Activated CD4-positive, alpha-beta memory T cell treated with anti-CD3 and anti-CD28 coated beads for 36 hours (primary cell): ENCODE measurements at places on chromosomes 16 and 17.
A peak's percentile ranks its signal among the peaks of the same experiment; 100 is the strongest.

DNA sequence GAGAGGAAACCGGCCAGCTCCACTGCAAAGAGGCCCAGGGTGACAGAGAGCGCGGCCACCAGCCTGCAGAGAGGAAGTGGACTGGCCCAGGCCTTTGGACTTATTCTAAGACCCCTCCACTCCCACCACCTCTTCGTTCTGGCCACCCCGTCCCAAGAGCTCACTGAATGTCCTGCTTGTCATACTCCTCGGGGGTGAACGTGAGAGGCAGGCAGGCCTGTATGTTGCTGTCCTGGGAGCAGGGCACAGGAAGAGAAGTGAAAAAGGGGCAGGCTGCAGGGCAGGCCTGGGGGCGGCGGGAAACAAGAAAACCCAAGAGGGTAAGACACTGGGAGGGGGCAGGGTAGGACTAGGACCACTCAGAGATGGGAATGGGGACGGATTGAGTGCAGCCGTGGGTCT lies 384 bp downstream of the TMEM107 start:
- no peak for DNase-seq

DNA sequence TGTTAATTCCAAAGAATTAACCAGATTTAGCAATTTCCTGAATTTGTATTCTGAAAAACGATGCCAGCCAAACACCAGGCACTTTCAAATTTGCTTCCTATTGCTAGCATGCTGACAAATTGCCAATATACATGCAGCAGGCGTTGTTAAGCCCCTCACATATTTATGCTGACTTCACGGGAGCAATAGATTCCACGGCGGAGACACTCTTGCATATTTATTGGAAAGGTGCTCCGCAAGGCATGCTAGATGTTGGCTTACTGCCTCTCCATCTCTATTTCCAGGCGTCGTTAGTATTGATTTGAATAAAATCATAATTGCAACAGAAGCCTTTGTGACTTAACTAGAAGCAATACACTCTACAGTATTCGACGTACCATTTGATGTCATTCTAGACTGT lies 211.0 kb upstream of the IRX5 start:
- no peak for DNase-seq

DNA sequence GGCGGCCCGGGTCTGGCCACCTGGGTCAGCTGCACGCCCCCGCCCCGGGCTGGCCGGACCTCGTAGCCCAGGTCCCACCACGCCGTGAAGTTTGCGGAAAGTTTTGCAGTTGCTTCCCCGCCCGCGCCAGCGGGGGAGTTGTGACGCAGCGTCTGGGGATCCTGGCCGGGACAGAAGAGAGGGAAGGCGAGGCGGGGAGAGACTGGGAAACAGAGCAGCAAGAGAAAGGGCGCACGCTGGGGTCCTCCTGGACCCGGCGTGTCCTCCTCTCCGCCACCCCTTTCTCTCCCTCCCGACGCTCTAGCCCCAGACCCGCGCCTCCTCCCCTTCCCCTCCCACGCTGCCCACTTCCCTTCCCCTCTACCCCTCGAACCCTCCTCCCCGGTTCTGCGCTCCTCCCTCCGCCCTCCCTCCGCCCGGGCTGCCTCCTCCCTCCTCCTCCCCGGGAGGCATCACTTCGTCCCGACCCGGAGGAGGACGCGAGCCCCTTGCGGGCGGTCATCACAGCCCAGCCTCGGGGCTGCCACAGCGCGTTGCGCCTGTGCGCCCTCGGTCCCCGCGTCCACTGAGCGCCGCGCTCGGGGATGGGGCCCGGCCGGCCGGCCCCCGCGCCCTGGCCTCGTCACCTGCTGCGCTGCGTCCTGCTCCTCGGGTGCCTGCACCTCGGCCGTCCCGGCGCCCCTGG lies at the start of gene MRC2:
Gene MRC2 (plus strand): TSS at position 452 of the 685 bp plus-strand sequence. CDS start 133 bp downstream, at position 585.
- peak; percentile 63 for DNase-seq

DNA sequence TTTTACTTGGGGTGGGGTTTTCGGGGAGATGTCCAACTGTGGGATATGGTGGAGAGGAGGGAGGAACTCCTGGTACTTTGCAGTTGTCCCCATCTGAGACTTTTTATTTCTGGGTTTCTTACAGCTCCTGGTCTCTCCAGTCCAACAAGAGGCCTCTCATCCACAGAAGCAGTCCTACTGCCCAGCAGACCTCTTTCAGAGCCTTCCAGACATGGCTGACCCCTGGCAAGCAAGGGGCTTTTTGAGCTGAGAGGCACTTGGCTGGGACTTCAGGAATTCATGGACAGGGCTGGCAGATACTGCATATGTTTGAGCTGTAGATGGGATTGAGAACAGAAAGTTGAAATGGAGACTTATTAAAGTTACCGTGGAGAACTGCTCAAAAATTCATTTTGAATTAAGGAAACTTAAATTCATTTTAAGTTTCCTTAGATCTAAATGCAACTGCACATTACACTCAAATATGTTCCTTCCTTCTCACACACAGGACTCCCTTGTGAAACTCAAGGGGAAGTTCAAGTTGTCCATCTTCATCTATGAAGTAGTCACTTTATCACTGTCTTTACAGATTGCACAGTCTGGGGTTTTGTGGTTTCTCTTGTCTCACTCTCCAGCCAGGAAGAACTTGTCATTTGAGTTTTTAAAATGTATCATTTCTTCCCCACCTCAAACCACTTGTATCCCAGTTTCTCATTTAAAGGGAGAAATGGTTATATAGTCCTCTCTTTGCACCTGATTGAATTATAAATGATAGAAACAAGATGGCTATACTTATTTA lies 1.1 kb downstream of the LASP1NB start:
- DNase-seq = no peak

- no peak for DNase-seq
These were observed 17.9 kb downstream of the PSME3IP1 start for GRCh38 chr16:57167953-57168352.

GRCh38 chr16:70600730-70601129 lies 45.6 kb upstream of the IL34 start:
- DNase-seq = no peak

- DNase-seq = no peak
These were observed 30.8 kb upstream of the ABCA5 start for GRCh38 chr17:69357701-69358100.

DNA sequence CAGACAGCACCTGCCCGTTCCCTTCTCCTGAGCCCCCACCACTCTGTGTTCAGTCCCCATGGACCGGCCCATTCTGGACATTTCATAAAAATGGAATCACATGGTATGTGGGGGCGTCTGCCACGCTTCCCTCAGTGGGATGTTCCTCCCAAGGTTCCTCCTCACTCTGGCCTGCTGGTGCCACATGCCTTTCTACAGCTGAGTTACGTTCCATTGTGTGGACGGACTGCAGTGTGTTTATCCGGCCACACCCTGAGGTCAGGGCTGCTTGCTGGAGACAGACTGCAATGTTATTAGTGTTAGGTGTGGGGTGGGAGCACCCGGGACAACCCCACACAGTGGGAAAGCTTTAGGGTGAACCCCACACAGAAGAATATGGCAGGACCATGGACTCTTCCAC lies 5.9 kb upstream of the AATK start:
- DNase-seq = no peak

- no peak for DNase-seq
These were observed 24.5 kb upstream of the NKD1 start for GRCh38 chr16:50523710-50524109.

DNA sequence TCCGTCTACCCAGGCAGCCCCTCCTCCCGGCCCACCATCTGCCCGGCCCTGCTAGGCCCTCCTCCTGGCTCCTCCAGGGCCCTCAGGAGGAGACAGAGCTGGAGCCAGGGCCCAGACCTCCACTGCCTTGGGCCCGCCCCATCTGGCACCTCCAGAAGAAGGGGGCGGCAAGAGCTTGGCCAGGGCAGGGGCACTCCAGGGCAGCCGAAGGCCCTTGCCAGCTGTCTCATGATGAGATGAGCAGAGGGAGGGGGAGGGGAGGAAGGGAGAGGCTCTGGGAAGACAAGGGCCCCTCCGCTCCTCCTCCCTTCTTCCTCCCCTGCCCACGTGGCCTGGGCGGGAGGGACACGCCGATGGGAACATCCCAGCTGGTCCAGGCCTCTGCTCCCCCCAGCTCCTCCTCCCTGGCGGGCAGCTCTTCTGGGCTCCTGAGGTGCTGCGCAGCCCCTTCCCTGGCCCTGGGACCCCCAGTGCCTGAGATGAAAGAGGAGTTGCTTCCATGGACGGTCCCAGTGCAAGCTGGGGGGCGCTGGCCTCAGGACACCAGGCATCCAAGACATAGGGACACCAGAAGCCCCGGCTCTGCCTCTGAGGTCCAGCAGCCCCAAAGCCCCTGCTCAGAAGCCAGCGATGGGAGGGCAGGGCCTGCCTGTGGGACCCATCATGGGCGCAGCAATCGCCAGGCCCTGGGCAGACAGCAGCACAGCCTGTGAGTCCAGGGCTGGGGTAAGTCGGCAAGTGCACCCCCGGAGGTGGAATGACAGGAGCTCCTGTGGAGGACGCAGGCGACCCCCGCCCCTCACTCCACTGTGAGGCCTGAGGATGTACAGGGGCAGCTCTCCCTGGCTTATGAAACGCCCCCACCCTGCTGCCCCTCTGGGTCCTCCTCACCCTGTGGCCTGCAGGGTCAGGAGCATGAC lies 23.6 kb upstream of the ENPP7 start:
- DNase-seq = no peak

- peak; percentile 62 for DNase-seq
These were observed 591 bp downstream of the PSMD7 start for GRCh38 chr16:74297145-74297665.

- DNase-seq = no peak
These were observed 47.2 kb upstream of the CLEC18A start for GRCh38 chr16:69903865-69904415.

DNA sequence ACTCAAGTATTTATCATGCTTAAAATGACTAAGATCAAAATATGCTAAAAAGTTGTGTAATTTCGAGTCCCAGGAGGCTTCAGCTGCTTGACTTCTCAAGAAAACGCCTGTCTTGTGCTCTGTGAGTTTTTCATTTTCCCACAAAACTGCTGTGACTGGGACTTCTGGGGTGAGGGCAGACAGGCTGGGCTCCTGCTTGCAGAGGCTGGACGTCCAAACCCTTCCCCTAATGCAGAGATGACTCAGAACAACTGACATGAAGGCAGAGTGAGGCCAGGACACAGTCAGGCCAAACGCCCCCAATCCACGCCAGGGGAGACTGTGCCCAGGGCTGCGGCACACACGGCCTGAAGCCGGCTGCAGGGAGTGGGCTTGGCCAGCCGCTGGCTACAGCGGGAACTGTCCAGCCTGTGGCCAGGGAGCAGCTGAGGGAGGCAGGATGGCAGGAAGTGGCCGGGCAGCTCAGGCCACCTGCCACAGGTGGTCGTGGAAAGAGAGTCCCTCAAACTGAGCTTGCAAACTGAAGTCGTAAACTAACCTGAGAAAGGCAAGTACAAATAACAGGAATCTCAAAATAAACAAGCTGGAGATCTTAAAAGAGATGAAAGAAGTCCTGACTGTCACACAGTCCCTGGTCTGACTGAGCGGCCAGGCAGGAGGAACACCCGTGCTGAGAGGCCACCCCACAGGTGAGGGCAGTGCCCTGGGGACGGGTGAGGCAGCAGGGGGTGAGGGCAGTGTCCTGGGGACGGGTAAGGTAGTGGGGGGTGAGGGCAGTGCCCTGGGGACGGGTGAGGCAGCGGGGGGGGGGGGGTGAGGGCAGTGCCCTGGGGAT lies 21.3 kb upstream of the HEXD start:
- DNase-seq = no peak

- DNase-seq = no peak
These were observed 215.7 kb upstream of the FOXF1 start for GRCh38 chr16:86294535-86295196.

- no peak for DNase-seq
These were observed 32.2 kb downstream of the SPOP start for GRCh38 chr17:49645654-49646053.

DNA sequence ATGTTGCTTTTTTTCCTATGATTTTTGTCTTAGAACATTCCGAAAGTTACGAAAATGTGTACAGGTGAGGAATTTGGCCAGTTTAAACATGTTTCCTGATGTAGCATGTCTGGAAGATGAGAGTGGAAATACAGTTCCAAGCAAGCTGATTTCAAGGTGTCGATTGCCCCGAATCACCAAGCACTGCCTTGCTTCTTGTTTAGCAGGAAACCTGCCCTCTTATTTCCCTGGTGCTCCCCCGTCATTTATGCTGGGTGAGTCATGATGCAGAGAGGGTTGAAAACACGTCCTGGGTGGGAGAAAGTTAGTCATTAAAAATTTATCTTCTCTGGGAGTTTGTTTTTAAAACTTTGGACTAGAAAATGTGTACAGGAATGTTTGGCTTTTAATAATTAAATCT lies 608.6 kb upstream of the EEF2KMT start:
- DNase-seq = no peak

DNA sequence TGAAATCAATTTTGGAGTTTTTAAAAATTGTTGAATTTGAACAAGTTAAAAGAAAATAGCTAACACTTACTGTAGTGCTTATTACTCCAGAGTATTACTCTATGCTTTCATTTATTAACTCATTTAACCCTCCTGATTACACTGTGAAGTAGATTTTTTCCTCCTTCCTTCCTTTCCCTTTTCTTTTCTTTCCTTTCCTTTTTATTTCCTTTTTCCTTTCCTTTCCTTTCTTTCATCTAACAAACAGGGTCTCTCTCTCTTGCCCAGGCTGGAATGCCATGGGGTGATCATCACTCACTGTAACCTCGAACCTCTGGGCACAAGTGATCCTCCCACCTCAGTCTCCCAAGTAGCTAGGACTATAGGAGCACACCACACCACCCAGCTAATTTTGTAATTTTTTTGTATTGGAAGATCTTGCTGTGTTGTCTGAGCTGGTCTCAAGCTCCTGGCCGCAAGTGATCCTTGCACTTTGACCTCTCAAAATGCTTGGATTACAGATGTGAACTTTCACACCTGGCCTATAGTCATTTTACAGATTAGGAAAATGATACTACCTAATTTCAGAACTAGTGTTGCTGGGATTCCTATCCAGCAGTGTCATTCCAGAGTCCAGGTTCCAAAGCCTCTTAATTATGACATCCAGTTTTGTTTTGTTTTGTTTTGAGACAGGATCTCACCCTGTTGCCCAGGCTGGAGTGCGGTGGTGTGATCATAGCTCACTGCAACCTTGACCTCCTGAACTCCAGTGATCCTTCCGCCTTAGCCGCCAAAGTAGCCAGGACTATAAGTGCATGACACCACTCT lies 59.9 kb downstream of the TAOK1 start:
- no peak for DNase-seq

DNA sequence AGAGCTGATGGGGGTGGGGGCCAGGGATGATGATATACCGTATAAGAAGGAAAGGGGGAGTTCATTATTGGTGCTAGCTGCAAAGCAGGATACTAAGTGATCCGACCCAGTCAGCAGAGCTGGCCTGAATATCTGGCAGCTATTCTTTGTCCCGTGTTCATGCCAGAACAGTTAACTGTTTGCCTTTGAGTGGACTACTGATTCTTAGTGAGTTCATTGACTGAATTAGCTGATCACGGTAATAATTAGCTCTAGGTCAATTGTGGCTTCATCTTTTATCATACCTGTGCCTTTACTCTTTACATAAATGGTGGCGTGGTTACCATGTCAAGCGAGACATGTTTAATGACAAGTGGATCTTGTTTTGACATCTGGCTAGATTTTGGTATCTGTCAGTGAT lies 5.3 kb downstream of the KPNB1 start:
- no peak for DNase-seq

- no peak for DNase-seq
These were observed 447.1 kb upstream of the CDH5 start for GRCh38 chr16:65919145-65919985.
